T-helper 17 cell (primary cell): ENCODE measurements at places on chromosomes 3 and 15. TPM values are rescaled to one million over a fixed set of nuclear protein-coding genes. Genes with fewer than 3 reads are reported as not detected.

- H3K4me1 ChIP-seq: no peaks in the 10 kb centered on the region
- H3K4me3 ChIP-seq: no peak overlapping the region
- no peak for DNase-seq
These were observed 341.4 kb upstream of the TRIM42 start for GRCh38 chr3:140336465-140336864.

The SLC9C1 gene
- total RNA-seq: not detected

The ZBTB11 gene
- total RNA-seq: 77.2 TPM

DNA sequence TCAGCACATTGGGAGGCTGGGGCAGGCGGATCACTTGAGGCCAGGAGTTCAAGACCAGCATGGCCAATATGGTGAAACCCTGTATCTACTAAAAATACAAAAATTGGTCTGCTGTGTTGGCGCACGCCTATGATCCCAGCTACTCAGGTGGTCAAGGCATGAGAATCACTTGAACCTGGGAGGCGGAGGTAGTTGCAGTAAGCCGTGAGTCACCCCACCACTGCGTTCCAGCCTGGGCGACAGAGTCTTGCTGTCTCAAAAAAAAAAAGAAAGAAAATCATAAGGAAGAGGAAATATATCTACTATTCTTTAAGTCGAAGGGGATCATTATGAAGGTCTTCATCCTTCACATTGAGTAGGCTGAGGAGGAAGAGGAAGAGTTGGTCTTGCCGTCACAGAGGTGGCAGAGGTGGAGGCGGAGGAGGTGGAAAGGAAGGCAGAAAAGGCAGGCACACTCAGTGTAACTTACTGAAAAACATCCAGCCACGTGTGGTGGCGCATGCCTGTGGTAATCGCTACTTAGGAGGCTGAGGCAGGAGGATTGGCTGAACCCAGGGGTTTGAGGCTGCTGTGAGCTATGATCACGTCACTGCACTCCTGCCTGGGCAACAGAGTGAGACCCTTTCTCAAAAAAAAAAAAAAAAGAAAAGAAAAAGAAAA, 14.2 kb downstream of the CSK start:
- H3K36me3 ChIP-seq: no peaks in the 10 kb centered on the region
- H3K4me1 ChIP-seq: peaks cover 57% of the 10 kb centered on the region
- no peaks in the 10 kb centered on the region for H3K27me3 ChIP-seq
- no peak for DNase-seq
- peak overlapping the region; percentile 95 for H3K27ac ChIP-seq
- H3K4me3 ChIP-seq: peak overlapping the region; percentile 72

The ARPIN gene
- total RNA-seq: 0.13 TPM

DNA sequence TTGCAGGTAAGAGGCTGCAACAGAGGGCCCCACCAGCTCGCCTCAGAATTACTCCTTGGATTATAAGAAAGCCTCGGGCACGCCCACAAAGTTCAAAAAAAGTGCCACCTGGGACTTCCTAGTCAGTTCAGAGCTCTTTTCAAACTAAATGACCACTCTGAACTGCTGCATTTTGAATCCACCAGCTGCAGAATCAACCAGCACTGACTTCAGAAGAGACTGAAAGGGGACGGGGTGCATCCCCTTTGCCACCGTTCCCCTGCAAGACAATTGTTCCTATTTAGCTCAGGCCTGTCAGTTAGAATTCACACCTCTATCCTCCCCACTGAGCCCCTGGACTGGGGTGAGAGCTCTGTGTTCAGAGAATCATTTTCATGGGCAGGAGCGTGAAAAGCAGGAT, 181.4 kb upstream of the GADL1 start:
- no peaks in the 10 kb centered on the region for H3K36me3 ChIP-seq
- DNase-seq: no peak
- H3K27me3 ChIP-seq: no peaks in the 10 kb centered on the region
- no peak overlapping the region for H3K27ac ChIP-seq

DNA sequence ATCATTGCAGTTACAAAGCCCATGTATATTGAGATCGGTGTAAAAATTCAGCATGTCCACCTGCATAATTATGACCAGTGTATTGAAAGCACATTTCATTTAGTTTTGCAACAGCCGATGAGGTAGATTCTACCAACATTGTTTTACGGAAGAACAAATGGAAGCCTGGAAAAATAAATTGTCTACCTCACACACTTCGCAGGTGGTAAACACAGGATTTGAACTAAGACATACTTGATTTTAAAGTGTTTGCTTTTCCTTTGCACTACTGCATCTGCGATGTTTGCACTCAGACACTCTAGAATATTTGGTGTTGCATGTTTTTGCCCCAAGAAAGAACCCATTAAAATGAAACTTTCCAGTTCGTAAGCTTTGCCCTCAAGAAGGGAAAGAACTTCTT, 148.4 kb downstream of the PGPEP1L start:
- H3K4me3 ChIP-seq: no peak overlapping the region
- H3K27me3 ChIP-seq: peaks cover 14% of the 10 kb centered on the region
- H3K36me3 ChIP-seq: no peaks in the 10 kb centered on the region
- DNase-seq: no peak
- H3K4me1 ChIP-seq: peaks cover 21% of the 10 kb centered on the region
- peak overlapping the region; percentile 61 for H3K27ac ChIP-seq

- H3K4me3 ChIP-seq: no peak overlapping the region
- no peaks in the 10 kb centered on the region for H3K27me3 ChIP-seq
- H3K36me3 ChIP-seq: no peaks in the 10 kb centered on the region
- H3K27ac ChIP-seq: no peak overlapping the region
- DNase-seq: no peak
These were observed 50.9 kb upstream of the ALCAM start for GRCh38 chr3:105315815-105316214.

DNA sequence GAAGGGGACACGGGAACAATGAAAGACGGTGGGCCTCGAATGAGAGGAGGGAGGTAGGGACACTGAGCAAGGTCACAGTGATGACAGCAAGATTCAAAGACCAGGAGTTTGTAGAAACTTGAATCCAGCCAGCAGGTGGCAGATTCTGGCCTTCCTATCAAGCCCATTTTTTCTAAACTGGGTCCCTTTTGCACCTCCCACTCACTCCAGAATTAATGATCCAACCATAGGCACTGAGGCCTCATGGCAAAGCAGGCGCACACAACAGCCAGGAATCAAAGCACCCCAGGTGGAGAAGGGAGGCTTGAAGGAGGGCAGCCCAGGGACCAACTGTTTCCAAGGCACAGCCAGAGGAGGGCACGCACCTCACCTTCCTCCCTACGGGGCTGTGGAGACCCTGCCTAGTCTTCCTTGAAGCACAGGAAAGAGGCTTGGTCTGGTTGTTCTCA, 90.2 kb downstream of the ANP32A start:
- H3K36me3 ChIP-seq: no peaks in the 10 kb centered on the region
- H3K27ac ChIP-seq: no peak overlapping the region
- no peak overlapping the region for H3K4me3 ChIP-seq
- no peak for DNase-seq
- peaks cover 11% of the 10 kb centered on the region for H3K4me1 ChIP-seq

GRCh38 chr15:27670486-27671209, 428.5 kb downstream of the OCA2 start:
- H3K4me3 ChIP-seq: no peak overlapping the region
- no peak overlapping the region for H3K27ac ChIP-seq
- no peaks in the 10 kb centered on the region for H3K36me3 ChIP-seq

GRCh38 chr3:129002573-129003569, 1.8 kb downstream of the EFCC1 start:
- peaks cover 36% of the 10 kb centered on the region for H3K27me3 ChIP-seq
- H3K27ac ChIP-seq: peak overlapping the region; percentile 6
- peak overlapping the region; percentile 80 for H3K4me3 ChIP-seq
- peaks cover 24% of the 10 kb centered on the region for H3K4me1 ChIP-seq
- H3K36me3 ChIP-seq: peaks cover 12% of the 10 kb centered on the region

DNA sequence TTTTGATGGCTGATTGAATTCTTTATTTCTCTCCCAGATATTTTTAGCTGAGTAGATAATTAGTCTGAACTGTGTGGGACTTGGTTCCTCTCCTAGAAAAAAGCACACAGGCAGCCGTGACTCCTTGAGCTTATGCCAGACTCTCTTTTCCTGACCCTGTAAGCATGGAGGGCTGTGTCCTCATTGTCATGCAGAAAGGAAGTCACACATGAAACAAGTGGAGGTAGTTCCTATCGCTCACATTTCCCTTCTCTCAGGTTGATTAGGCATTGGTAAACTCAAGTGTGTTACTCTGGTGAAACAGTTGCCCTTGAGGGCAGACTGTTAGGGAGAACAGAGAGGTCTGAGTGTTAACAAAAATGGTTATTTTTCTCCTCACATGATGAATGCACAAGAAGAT, 6.3 kb upstream of the RTP4 start:
- H3K4me1 ChIP-seq: no peaks in the 10 kb centered on the region
- no peak overlapping the region for H3K4me3 ChIP-seq
- H3K36me3 ChIP-seq: peaks cover 2% of the 10 kb centered on the region
- no peak for DNase-seq
- H3K27ac ChIP-seq: no peak overlapping the region

GRCh38 chr15:23854203-23854911, 167.3 kb upstream of the NDN start:
- H3K27ac ChIP-seq: no peak overlapping the region
- no peak for DNase-seq
- no peaks in the 10 kb centered on the region for H3K27me3 ChIP-seq
- H3K4me1 ChIP-seq: no peaks in the 10 kb centered on the region
- H3K36me3 ChIP-seq: no peaks in the 10 kb centered on the region

DNA sequence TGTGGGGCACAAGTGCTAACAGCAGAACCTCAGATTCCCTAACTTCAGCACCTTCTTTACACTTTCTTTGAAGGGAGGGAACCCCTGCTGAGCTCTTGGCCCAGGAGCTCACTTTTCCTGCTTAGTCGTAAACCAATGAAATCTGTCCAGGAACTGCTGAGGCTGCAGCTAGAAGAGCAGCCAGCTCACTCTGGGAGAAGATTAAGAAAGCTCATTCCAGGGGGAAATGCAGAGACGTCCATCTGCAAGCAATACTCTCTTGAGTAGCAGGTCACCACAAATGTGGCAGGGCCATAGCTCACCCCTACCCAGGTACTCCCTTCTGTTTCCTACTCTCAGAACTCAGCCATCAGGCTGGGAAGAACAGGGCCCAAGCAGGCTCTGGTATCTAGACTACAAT, 103.3 kb downstream of the WDR76 start:
- no peak overlapping the region for H3K27ac ChIP-seq
- H3K36me3 ChIP-seq: peaks cover 6% of the 10 kb centered on the region
- DNase-seq: no peak
- H3K4me1 ChIP-seq: no peaks in the 10 kb centered on the region
- H3K27me3 ChIP-seq: peaks cover 71% of the 10 kb centered on the region

DNA sequence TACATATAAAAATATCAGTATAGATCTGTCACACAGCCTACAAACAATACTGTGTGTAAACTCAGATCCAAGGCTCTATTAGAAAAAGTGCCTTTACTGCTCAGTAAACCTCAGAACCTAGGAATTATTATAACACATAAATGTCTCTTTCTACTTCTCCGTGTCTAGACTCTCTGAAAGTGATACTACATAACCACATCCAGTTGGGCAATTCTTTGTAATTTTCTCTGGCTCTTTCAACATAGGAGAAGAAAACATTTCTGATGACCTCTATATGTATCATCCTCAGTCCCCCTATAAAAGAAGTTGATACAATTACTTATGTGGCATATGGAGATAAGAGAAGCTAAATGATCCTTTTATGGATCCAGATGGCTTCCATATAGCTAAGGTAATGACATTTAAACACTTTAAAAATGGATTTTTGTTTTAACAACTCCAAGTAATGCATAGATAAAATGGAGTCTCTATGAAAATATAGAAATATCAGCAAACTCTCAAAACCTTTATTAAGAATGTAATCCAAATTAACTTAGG, 104.5 kb downstream of the LSAMP start:
- no peak for DNase-seq
- no peaks in the 10 kb centered on the region for H3K36me3 ChIP-seq
- no peak overlapping the region for H3K27ac ChIP-seq
- H3K4me3 ChIP-seq: no peak overlapping the region
- H3K27me3 ChIP-seq: no peaks in the 10 kb centered on the region

- H3K4me1 ChIP-seq: peaks cover 47% of the 10 kb centered on the region
- no peak overlapping the region for H3K4me3 ChIP-seq
- no peaks in the 10 kb centered on the region for H3K27me3 ChIP-seq
- peak overlapping the region; percentile 80 for H3K27ac ChIP-seq
These were observed 53.0 kb downstream of the CHSY1 start for GRCh38 chr15:101198800-101199199.

DNA sequence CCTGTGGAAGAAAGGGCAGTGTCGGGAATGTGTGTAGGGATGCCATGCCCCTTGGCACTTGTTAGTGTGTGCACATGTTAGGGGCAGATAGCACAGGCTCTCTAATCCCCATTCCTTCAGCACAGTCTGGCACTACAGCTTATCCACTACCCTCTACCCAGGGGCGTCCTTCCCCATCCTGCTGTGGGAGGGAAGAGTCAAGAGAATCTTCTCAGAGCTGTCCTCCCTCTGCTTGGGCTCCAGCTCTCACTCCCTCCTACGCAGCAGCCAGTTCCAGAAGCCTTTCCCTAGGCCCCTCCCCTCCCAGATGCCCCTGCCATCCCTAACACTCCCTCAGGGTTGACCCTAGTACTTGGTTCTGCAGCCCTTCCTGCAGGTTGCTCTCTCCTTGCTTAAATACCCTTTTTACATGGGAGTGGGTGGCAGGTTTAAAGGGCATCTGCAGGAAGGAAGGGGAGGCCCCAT, 815 bp upstream of the GRM2 start:
- H3K4me3 ChIP-seq: no peak overlapping the region
- peaks cover 4% of the 10 kb centered on the region for H3K36me3 ChIP-seq

The HEMK1 gene
- 22.7 TPM for total RNA-seq

DNA sequence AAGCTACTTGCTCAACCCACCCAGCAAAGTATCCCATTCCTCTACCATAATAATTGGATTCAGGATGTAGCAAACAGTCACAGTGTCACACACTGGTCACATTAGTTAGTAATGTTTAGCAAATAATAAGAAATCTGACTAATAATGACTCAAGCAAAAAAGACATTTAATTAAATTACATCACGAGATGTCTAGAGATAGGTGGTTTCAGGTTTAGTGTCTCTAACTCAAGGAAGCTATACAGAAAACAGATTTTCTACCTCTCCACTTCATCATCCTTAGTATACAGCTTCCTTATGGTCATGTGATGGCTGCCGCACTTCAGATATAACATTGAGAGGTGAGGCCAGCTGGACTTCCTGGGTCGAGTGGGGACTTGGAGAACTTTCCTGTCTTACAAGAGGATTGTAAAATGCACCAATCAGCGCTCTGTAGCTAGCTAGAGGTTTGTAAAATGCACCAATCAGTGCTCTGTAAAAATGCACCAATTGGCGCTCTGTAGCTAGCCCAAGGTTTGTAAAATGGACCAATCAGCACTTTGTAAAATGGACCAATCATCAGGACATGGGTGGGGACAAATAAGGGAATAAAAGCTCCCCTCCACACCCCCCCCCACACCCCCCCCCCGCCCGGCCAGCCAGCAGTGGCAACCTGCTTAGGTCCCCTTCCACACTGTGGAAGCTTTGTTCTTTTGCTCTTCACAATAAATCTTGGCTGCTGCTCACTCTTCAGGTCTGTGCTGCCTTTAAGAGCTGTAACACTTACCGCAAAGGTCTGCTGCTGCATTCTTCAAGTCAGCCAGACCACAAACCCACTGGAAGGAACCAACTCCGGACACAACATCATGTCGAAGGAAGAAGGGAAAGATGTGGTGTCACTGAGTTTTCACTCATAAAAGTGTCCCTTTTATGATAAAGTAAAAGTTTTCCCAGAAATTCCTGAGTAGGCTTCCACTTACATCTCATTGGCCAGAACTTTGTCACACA, 24.9 kb upstream of the ARPIN start:
- peaks cover 3% of the 10 kb centered on the region for H3K36me3 ChIP-seq
- no peak overlapping the region for H3K4me3 ChIP-seq
- peaks cover 5% of the 10 kb centered on the region for H3K27me3 ChIP-seq
- H3K27ac ChIP-seq: no peak overlapping the region
- DNase-seq: no peak

GRCh38 chr3:30945291-30945690, 50.8 kb upstream of the GADL1 start:
- H3K36me3 ChIP-seq: peaks cover 2% of the 10 kb centered on the region
- DNase-seq: no peak
- H3K4me3 ChIP-seq: no peak overlapping the region
- H3K27me3 ChIP-seq: no peaks in the 10 kb centered on the region

The DNAH1 gene
- 50.3 TPM for total RNA-seq
